ENCODE measurements at places on chromosomes 11 and 22.

DNA sequence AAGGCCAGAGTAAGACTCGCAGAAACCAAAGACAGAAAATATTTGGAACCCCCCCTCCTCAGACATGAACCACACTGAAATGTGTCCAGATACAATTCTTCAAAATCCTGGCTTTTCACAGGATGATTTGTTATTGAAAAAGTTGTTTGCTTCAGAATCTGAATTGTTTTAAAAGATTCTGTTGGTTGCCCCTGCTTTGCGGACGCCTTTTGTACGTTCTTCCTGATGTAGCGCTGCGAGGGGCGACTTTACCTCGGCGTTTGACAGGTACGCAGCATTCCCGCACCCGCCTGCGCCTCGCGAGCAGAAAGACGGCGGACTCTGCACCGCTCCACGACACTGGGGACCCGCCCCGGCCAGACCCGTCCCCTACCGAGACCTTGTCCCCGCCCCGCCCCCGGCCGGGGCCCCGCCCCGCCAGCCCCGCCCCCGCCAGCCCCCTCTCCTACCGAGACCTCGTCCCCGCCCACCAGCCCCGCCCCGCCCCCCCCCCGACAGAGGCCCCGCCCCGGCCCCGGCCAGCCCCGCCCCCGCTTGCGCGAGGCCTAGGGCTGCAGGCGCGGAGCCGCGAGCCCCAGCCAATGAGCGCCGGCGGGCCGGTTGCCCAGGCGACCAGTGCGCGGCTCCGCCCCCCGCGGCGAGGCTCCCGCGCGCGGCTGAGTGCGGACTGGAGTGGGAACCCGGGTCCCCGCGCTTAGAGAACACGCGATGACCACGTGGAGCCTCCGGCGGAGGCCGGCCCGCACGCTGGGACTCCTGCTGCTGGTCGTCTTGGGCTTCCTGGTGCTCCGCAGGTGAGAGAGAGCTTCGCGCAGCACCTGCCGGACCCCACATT lies at the start of gene GLB1L2:
TSS of gene GLB1L2 (plus strand) at position 635 of the 835 bp plus-strand sequence. CDS start at position 709, 74 bp downstream.
- peak; percentile 72 for DNase-seq

GRCh38 chr22:20953668-20954500 lies 13.2 kb upstream of the AIFM3 start:
- peak; percentile 88 for DNase-seq

DNA sequence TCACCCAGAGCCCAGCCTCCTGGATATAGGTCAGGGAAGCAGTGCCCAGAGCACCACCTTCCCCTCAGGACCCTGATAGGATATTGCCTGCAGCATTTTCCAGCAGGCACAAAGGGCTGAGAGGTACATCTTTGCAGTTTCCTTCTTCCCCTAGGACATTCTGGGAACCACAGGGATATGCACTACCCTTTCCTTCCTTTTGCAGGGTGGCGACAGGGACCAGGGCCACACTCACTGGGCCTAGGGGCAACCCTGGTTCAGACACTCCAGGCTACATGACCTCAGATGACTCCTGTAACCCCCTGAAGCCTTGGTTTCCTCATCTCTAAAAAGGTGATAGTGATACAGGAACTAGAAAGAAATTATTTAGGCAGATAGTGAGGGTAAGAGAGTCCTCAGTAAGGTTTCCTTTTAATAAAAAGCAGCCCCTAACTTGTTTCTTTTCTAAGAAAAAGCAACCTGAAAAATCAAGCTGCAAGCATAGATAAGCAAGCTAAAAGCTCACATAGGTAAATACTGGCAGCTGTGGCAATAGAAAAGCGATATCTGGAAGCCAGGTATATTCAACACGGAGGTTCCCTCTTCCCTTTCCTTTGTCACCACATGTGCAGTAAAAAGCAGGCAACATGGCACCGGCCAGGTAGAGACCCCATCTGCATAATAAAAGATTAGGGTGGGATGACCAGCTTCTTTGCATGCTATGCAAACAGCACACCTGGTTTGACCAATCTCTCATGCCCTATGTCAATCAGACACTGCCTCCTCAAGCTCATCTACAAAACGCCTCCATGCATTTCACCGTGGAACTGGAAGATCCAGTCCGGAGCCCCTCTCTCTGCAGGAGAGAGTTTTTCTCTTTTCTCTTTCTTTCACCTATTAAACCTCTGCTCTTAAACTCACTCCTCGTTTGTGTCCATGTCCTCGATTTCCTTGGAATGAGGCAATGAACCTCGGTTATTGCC lies 13.2 kb upstream of the MRGPRX2 start:
- DNase-seq = no peak

- no peak for DNase-seq
Observed at GRCh38 chr11:69205743-69206612, 50.2 kb downstream of the SMIM38 start.

DNA sequence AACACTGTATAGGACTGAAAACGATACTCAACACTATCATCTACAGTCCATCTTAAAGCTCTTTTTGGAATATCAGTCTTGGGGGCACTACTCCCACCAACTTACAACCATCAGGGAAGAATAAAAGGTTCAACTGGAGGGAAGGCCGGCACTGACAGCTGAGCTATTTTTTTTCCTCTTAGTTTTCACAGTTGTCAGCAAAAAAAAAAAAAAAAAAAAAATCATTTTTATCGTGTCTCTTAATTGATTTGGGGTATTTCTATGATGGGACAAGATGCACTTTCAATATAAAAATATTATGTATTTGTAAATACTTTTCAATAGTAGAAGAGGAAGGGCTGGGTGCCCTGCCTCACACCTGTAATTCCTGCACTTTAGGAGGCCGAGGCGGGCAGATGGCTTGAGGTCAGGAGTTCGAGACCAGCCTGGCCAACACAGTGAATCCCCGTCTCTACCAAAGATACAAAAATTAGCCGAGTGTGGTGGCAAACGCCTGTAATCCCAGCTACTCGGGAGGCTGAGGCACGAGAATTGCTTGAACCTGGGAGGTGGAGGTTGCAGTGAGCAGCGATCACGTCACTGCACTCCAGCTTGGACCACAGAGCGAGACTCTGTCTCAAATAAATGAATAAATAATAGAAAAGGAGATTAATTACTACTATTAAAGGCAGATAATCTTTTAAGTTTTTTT lies 1.5 kb downstream of the KIF18A start:
- DNase-seq = peak; percentile 5

DNA sequence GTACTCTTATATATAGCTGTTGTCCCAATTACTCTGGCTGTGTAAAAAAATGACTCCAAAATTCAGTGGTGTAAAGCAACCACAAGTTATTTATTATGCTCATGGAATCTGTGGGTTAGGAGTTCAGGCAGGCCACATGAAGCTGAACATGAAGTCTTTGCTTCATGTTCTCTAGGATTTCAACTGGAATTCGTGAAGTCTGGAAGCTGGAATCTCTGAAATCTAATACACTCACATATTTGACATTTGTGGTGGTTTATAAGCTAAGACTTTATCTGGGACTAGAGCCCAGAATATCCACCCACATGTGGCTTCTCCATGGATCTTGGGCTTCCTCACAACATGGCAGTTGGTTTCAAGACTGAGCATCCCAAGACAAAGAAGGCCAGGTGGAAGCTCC lies 430.6 kb downstream of the MIAT start:
- DNase-seq = no peak

GRCh38 chr11:97557399-97557798 lies 1167.6 kb downstream of the JRKL start:
- DNase-seq = no peak

DNA sequence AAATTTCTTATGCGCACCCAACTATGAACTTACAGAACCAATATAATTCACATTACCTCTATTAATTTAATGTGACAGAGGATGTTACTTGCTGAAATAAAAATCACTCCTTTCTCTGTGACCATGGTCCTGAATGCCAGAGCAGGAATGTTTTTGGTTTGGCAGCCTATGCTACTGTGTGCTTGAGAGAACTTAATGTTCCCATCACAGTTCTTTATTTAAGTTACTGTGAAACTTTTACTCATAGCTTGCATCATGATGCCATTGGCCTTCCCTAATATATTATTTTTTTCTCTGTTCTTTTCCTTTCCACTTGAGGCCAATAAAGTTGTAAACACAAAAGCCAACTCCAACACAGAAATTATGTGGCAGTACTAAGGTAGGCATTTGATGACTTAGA lies 142.2 kb downstream of the FAM76B start:
- no peak for DNase-seq

DNA sequence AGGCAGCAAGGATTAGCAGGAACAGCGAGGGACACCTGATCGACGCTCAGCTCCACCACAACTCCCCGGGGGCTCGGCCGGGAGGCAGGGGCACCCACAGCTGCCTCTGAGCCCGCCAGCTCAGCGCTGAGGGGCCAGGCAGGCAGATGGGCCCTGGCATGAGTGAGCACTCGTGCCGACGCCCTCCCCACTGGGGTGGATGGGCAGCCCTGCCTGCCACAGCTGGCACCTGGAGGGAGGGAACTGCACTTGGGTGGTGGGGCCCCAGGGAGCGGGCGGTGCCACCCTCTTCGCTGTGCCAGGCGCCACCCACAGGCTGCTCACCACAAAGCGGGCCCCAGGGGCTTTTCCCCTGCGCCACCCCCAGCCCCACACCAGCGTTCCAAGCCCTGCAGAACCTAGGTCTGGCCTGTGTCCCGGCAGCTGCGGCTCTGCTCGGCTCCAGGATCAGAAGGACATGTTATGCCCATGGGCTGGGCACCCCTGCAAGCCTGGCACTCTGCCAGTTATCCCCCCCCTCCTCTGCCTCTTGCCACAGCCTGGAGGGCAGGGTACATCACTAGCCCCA lies 28.8 kb downstream of the WNT7B start:
- no peak for DNase-seq

- peak; percentile 28 for DNase-seq
Observed at GRCh38 chr22:40728731-40729189, 49.5 kb downstream of the MCHR1 start.

- no peak for DNase-seq
Observed at GRCh38 chr11:14549891-14550290, 29.7 kb upstream of the PSMA1 start.

GRCh38 chr11:62071408-62071807 lies 52.4 kb upstream of the INCENP start:
- no peak for DNase-seq

GRCh38 chr11:10725114-10725906 lies 25.7 kb upstream of the CTR9 start:
- peak; percentile 66 for DNase-seq

DNA sequence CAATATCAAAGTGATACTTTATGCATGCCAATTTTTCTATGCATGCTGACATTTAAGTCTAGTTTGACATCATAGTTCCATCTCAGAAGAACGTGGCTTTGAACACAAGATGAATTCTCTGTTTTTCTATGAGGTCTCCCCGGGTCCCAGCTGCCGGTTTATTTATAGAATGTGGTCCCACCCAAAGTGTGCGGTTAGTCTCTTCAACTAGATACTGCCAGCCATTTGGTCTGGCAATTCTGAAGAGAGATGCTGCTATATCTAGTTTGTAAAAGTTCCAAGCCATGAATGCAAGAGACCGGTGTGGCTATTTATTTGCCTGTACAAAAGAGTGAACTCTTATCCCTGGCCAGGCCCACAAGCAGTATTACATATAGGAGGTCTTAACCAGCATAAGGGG lies 9.2 kb downstream of the OR5A2 start:
- DNase-seq = no peak

DNA sequence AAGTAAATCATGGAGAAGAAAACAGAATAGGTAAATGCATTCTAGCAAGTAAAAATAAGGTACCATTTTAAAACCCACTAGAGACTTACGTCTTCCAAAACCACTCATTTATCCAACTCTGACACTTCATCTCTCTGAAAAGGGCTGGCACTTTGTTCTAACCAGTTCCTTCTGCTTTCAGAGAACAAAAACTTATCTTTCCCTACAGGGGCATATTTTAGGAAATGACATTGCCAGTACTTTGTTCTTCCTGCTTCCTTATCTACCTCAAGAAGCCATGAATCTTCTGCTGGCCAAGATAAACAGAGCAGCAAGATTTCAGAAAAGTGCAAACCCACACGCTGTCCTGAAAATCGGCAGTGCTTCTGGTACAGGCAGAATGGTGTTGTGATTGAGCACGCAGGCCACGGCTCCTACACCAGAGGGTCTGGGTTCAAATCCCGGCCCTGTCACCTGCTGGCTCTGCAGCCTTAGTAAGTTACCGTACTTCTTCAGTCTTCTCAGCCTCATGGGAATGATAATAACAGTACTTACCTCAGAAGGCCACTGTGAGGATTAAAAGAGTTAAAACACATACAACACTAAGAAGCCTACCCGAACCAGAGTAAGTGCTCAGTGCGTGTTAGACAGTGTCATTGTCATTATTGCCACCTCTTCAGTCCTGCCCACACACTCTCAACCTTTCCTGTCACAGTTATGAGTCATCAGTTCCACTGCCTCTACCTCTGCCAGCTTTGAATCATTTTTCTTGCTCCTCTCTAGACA lies 11.0 kb downstream of the MPZL3 start:
- DNase-seq = peak; percentile 57
